ENCODE measurements at places on chromosomes 5 and 9. TPM values are rescaled to one million over a fixed set of nuclear protein-coding genes. Genes with fewer than 3 reads are reported as not detected.

Gene IFNA21
- total RNA-seq, result not detected

Gene KIF4B
- 0.07 TPM for total RNA-seq

Gene IL31RA
- total RNA-seq, result 2.9 TPM

Gene STXBP1
- 16.8 TPM for total RNA-seq

Gene PCDHGA3
- 0.34 TPM for total RNA-seq

Gene AJM1
- 8.8 TPM for total RNA-seq

Gene CEL
- total RNA-seq, result 1.8 TPM

Gene FBXO38
- total RNA-seq, result 66.2 TPM

Gene DAB2
- not detected for total RNA-seq

All from T-helper 1 cell treated with Interleukin-12 subunit alpha and Interleukin-12 subunit beta and Interleukin-4 antibody, amounts not matched to agents 30 ng/mL and 1 ng/mL, for 36 hours (primary cell).